ENCODE measurements at places on chromosomes 12 and 14.

- no peak for DNase-seq
Measured at GRCh38 chr12:26028953-26029735, 70.7 kb downstream of the RASSF8 start.

DNA sequence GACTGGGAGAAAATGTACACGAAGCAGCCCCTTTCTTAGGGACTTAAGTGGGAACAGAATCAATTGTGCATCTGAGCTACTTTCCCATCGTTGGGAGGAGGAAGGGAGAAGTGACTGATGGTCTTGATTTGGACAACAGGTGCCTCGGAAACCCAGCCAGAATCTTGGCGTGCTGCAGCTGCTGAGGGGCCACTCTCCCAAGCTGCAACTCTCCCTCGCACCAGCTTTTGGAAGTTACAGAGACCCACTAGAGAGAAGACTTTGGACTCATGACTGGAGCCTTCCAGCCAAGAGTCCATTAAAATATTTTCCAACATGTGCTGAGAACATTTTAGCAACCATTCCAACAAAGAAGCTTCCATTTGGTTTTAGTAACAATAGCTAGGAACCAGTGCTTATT, 52.3 kb downstream of the GNS start:
- DNase-seq, result no peak

DNA sequence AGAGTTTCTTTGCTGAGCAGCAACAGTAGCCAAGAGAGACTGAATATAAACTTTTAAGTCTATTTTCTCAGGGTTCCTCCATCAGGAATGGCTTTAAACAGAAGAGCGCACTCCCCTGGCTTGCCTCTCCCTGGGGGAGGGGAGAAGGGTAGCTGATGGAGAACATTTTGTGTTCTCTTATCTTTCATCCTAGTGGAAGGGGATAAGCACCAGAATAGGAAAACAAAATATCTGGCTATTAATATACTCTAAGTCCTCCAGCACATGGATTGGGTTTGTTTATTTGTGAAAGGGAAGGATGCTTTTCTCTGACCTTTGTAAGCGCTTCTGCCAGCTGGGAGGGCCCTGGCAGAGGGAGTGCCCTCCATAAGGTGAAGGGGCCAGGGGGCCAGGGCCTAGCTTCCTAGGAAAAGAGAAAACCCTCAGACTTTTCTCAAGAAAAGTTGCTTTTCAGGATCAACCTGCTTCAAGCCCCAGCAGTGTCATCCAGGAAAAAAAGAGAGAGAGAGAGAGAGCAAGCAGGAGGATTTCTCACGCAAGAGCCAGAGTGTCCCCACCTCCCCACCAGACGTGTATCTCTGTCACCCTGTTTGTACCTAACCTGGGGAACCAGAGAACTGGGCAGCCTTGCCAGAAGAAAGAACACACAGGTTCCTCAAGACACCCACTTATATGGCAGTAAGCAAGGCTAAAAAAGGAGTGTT, 34.3 kb upstream of the ATP2A2 start:
- no peak for DNase-seq

GRCh38 chr12:46785382-46785781, 40.4 kb downstream of the SLC38A4 start:
- no peak for DNase-seq

DNA sequence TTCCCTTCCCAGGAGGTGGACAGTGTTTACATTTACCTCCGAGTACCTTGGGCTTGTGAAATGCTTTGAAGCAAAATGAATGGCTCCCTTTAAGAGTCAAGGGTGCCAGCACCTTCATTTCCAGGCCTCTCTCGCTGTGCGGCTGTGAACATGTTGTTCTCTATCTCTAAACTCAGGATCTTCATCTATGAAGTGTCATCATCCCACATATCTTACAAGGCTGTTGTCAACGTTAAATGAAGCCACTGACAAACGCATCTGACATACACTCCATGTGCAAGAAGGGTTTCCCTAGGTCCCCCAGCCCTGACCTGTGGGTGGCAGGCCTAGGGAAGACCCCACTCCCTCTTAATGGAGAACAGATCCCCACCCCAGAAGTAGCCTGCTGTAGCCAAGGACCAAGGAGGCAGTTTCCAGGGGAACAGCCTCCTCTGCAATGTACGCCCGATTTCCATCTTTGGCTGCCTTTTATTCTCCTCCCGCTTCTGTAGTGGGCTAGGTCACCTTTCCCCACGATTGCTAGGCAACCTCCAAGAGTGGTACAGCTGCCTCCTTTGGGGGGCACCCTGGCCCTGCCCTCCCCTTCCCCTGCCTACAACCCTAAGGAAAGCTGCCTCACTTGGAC, 7.6 kb downstream of the ACTN1 start:
- no peak for DNase-seq

- no peak for DNase-seq
Measured at GRCh38 chr12:15731940-15732339, 57.2 kb downstream of the EPS8 start.

DNA sequence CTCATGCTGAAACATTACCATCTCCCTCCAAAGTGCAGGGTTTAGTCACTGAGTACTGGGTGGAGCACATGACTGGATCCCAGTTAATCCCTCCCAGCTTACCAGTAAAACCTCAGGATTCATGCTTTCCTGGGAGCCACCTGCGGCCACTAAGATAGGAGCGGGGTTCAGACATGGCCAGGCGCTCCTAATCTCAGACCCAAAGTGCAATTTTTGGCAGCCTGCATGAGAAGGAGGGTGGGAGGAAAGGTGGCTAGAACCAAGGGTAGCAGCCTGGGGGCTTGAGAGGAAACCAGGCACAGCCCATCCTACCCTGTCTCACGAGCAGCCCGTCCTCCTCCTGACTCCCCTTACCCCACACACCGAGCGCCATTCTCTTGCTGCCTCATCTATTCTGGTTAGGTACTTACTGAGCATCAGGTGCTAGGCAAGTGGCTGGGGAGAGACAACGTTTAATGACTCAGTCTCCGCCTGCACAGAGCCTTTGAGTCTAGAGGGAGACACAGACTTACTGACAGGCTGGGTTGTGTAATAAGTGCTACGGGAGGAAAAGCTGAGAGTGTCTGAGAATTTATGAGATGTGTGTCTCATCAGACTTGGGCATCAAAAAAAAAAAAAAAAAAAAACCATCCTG, 9.9 kb downstream of the GPRC5A start:
- DNase-seq, result no peak

DNA sequence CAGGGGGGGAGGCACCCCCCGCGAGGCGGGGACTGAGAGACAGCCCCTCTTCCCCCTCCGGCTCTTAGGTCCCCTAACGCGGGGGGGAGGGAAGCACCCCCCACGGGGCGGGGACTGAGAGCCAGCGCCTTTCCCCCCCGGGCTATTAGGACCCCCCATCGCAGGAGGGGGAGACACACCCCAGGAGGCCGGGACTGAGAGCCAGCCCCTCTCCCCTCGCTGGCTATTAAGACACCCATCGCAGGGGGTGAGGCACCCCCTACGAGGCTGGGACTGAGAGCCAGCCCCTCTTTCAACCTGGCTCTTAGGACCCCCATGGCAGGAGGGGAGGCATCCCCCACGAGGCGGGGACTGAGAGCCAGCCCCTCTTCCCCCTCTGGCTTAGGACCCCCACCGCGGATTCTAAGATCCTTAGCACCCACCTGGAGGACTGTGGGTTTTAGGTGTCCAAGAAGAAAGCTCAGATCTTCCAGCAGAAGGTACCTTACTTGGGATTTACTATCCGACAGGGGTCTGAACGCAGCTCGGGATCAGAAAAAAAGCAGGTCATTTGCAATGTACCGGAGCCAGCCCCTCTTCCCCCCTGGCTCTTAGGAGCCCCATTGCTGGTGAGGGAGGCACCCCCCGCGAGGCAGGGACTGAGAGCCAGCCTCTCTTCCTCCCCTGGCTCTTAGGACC, 197.8 kb upstream of the PZP start:
- no peak for DNase-seq

DNA sequence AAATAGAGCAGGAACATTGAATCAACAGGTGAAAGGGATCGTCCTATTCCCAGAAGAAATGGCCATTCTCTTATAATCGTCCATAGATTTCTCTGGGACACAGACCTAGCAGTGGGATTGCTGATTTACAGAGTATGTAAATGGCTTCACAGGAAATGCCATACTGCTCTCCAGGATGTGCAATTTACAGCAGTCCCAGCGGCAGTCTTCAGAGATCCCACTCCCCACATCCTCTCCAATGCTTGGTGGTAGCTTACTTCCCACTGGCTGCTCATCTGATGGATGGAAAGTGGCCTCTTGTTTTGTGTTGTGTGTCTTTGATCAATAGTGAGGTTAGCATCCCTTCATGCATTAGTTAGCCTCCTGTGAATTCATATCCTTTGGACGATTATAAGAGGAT, 58.1 kb upstream of the PRMT8 start:
- no peak for DNase-seq

GRCh38 chr14:94423453-94424056, 29.0 kb downstream of the SERPINA11 start:
- peak; percentile 46 for DNase-seq

DNA sequence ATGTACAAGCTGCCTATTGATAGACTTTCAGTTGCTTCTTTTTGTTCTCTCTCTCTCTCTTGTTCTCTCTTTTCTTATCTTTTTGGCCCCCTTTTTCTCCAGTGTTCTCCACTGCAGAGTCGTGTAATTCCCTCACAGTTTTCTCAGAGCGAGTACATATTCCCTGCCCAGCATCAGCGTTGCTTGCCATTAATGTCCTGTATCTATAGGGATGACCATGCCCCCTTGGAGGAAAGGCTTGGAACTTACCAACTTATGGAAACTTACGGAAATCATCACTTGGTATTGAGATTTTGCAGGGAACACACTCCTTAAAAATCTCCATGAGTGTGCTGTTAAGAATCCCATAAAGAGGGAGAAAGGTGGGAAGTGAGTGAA, 14.3 kb upstream of the COL2A1 start:
- DNase-seq, result no peak

GRCh38 chr12:52573743-52574142, at the start of gene KRT74:
TSS of gene KRT74 (minus strand) at chr12:52573843. CDS start at chr12:52573777, 66 bp downstream.
- no peak for DNase-seq

DNA sequence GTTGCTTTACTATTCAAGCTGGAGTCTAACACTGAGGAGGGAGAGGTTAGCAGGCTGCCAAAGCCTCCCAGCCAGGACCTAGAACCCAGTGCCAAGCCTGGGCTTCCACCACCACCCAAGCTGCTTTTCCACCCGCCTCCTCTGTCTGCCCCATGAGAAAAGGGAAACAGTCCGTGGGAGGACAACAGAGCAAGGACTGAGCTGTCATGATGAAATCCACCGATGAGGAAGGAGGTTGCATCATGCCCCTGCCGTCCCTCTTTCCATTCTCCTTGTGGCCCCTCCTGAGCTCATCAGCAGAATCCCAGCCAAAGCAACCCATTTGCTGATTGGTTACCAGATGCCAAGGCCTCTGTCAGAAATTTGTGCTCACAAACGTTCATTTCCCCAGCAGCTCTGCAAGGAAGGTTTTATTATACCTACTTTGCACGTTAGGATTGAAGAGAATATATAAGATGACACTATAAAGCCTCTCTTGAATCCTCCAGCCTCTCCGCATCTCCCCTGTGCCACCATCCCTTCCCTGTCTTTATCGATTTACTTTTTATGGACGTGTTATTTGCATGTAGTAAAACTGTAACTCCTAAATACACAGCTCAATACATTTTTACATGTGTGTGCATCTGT, 6.3 kb upstream of the SERPINA1 start:
- DNase-seq, result no peak

DNA sequence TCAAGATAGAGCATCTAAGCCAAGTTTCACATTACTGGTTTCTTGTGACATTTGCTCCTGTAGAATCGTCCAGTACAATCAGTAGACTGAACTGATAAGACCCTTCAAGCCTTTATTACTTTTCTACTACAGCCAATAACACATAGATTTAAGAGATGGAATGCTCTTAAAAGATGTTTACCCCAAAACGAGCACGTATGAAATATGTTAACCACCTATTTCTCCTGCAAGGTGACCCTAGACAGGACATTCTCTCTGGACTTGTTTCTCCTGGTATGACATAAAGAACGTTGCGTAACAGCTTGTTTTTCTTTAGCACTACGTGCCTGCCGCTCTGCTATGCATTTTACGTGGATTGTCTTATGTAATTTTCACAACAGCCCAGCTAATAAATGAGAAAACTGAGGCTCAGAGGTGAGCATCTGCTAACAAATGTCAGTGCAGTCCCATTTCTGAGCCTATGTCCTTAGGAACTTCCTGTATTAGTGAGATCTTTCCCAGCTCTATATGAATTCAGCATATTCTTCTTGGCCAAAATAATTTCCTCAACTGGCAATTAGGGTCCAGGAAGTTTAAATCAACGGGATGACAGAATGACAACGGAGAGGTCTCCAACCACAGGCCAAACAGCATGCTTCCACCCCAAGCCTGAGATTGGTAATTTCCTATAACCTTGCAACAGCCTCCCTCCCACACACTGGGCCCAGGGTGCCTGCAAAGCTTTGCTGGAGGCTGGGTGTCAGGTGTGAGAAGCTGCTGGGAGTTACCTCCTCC, 3.7 kb downstream of the NFKBIA start:
- peak; percentile 61 for DNase-seq

DNA sequence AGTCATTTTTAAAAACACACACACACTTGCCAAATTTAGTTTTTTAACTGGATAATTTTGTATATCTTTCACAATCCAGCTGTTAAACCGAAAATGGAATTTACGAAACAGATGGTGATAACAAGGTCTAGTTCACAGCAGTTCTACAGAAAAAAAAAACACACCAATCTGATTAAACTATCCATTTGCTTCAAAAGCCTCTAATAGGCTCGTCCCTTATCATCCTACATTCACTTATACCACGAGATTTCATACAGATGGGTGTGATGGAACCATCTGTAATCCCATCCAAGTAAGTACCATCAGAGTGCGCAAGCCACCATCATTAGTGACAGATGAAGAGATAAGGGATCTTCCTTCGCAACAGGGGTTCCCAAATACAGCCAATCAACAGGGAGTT, 20.1 kb downstream of the GCH1 start:
- no peak for DNase-seq
